ENCODE measurements at places on chromosomes 6 and 20.

- DNase-seq, result no peak
Observed at GRCh38 chr6:25219216-25219916, 59.8 kb upstream of the CARMIL1 start.

DNA sequence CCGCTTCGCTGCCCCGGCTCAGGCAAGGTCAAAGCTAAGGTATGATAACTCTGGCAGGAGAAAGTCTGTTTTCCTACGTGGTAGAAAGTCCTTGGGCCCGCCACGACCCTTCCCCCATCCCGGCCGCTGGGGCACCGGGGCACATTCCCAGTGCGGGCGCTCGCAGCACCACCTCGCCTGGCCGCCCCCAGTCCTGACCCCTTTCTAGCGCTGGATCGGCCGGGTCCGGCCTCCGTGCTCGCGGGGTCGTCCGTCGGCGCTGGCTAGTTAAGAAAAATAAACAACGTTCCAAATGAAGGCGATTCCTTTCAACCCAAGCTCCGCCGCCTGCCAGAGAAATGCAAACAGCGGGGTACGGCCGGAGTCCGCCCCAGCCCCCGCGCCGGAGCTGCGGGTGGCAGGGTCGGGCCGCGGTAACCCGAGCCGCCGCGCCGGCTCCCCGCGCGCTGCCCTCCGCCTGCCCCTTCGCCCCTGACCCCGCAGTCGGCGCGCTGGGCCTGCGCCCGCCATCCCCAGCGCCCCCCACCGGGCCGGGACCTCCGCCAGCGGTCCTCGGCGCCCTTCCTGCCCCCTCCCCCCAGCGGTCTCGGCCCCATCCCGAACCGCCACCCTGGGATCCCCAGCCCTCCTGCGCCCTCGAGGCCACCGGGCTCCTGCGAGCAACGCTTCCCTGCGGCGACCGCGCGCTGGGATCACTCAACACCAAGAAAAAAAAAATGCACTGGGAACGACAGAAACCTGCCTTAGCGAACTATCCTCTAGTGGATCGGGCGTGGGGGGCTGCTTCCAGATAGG lies 37.6 kb downstream of the NCR2 start:
- DNase-seq, result no peak

- DNase-seq, result no peak
Observed at GRCh38 chr6:18380158-18380836, 6.9 kb upstream of the RNF144B start.

DNA sequence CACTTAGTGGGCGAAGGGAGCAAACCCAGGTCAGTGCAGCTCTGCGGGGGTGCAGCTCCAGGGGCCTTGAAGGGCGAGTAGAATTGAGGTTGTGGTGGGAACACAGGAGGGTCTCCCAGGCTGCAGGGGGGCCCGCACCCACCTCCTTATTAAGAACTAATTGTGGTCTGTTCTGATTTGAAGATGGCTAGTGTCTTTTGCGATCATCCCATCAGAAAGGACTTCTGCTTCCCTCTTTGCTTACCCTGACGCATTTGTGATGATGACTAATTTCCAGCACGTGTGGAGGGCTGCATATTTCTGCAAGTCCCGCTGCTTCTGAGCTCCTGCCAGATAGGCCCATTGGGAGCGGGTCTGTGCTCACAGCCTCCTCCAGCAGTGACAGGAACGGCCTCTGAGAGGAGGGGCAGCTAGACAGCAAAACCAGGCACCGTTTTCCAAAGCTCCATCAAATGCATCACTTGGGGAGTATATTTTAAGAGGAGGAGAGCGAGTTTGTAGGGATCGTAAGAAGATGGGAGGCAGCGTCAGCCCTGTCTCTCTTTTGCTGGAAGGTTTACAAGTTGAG lies 268.9 kb downstream of the CDH4 start:
- no peak for DNase-seq

DNA sequence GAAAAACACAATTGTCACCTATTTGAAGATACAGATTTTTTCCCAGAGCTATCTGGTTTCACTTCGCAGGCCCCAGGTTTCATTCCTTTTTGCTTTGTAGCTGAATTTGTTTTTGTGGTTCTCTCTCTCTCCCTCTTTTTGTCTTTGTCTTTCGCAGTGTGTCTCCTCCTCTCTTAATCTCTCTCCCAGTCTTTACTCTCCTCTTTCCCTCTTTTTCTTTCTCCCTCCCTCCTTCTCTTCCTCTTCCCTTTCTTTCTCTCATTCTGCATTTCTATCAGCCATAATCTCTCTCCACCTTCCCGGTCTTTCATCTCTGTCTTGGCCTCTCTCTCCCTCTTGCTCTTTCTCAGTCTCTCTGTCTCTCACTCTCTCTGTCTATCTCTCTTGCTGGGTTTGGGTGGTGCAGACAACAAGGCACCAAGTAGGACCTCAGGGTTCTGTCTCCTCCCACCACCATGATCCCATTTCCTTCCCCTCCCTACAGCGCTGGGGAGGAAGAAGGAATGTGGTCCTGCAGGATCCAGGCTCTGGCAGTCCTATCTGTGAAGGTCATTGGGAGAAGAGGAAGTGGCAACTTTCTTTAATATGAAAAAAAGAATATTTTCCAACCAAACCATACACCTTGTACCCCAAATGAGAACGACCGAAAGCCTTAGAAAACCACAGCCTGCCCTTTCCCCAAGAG lies 63.2 kb downstream of the BANF2 start:
- no peak for DNase-seq

DNA sequence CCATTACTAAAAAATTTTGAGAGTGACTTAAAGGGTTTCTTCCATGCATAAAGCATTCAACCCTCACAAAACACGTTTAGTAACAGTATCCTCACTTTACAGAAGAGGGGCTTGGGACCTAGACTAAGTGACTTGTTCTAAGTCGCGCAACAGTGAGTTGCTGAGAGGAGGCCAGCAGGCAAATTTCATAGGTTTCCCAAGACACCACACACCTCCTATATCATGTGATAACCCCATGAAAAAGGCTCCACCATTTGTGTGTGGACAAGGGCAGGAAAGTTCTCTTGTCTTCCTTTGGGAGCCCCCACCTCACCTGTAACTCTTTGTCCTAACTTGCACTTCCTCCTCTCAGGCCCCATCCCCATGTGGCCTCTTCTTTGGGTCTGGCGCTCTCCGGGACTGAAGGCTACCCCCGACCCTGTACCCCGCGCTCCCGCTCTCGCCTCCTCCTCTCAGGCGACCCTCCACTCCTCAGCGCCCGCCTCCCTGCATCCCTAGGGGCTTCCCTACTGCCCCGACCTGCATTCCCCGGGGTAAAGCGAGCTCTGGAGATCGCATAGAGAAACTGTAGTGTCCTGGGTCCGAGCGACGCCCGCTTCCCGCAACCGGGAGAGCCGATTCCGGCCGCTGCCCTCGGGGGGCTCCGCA lies 392 bp downstream of the PSMB8 start:
- DNase-seq, result no peak

DNA sequence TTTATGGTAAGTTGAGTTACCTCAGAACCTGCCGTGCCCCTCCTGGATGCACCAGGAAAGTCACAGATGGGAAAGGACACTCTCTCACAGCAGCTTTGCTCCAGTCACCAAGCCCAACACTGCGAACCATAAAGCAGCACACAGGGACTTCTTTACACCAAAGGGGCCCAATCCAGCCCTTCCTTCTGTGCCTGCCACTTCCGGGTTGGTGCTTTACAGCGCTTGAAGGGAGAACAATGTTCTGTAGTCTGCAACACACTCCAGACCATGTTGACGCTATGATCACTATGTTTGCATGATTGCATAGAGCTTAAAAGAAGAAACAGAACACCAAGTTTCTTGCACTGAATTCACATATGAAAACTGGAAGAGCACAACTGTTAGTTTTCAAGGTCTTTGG lies 57.1 kb downstream of the SERAC1 start:
- DNase-seq, result no peak

GRCh38 chr6:42280966-42281533 lies 63.4 kb upstream of the MRPS10 start:
- DNase-seq, result no peak

Data from GM12864 (cell line).